Endodermal cell (in vitro differentiated cells): ENCODE measurements at places on chromosomes 4 and X. TPM values are rescaled to one million over a fixed set of nuclear protein-coding genes. Genes with fewer than 3 reads are reported as not detected.
A peak's percentile ranks its signal among the peaks of the same experiment; 100 is the strongest.

Gene HS3ST1
- total RNA-seq, result 1.2 and 1.3 TPM in 2 replicates

- H3K4me3 ChIP-seq, result no peak overlapping the region
- H3K36me3 ChIP-seq, result no peaks in the 10 kb centered on the region
- no peak overlapping the region for H3K27ac ChIP-seq
- no peaks in the 10 kb centered on the region for H3K27me3 ChIP-seq
- peaks cover 4% of the 10 kb centered on the region for H3K4me1 ChIP-seq
Measured at GRCh38 chr4:99610605-99611175, 36.1 kb downstream of the MTTP start.

Gene ARHGEF38
- total RNA-seq, result 0.51 and 0.93 TPM in 2 replicates

DNA sequence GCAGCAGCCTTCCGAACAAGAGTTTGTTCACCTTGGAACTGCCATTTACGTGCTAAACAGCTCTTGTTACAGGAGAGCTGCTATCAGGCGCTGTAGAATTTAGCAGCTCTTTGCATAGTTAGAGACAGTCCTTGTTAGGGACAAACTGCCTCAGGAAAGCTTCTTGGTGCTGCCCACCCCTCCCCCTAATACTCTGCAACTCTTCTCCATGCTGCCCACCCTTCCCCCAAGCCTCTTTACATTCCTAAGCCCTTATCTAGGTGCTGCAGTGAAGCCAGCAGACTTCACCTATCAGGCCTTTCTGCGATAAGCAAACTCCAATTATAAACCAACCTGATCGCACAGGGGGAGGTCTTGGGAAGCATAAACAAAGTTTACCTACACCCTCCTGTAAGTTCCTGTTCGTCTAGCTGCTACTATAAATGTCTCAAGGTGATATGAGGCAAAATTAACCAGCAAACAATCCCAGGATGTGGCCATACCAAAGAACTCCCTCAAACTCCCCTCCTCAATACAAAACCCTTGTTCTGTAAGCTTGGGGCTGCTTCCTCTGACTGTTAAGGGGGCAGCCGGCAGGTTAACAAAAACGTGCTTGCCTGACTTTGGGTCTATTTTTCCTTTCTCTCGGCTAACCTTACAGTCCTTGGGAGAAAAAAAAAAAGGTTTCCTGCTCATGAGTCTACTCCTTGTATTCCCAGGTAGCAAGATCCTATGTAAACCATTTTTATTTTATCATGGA is 74.0 kb upstream of the GC start:
- peaks cover 20% of the 10 kb centered on the region for H3K4me1 ChIP-seq
- H3K27me3 ChIP-seq, result no peaks in the 10 kb centered on the region
- peaks cover 9% of the 10 kb centered on the region for H3K36me3 ChIP-seq
- H3K27ac ChIP-seq, result peak overlapping the region; percentile 54
- peak overlapping the region; percentile 78 for H3K4me3 ChIP-seq
- DNase-seq, result peak; percentile 85

GRCh38 chr4:106603471-106603870 is 234.9 kb upstream of the GIMD1 start:
- H3K27ac ChIP-seq, result no peak overlapping the region
- no peaks in the 10 kb centered on the region for H3K27me3 ChIP-seq
- H3K4me1 ChIP-seq, result no peaks in the 10 kb centered on the region

GRCh38 chr4:41504167-41504818 is 33.7 kb upstream of the LIMCH1 start:
- H3K27me3 ChIP-seq, result no peaks in the 10 kb centered on the region
- H3K4me3 ChIP-seq, result no peak overlapping the region
- H3K36me3 ChIP-seq, result no peaks in the 10 kb centered on the region

Gene ARSJ
- 0.35 and 0.36 TPM in 2 replicates for total RNA-seq

Gene SCD5
- 3.1 to 9.2 TPM (median 3.2 TPM) in 3 replicates for total RNA-seq

DNA sequence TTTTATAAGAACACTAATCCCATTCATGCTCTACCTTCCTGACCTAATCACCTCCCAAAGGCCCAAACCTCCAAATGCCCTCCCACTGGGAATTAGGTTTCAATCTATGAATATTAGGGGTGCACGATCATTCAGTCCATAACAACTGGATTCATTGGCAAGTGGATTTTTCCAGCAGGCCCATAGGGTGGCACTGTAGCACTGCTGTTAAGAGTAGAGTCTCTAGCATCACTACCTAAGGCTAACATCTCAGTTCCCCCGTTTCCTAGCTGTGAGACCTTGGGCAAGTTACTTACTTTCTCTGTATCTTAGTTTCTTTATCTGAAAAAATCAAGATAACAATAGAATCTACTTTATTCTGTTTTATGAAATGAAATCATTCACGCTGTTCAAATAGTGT is 315.8 kb downstream of the STIM2 start:
- H3K27me3 ChIP-seq, result no peaks in the 10 kb centered on the region
- DNase-seq, result peak; percentile 77
- H3K4me3 ChIP-seq, result no peak overlapping the region
- no peak overlapping the region for H3K27ac ChIP-seq
- H3K36me3 ChIP-seq, result no peaks in the 10 kb centered on the region

Gene INTU
- 27.0 to 33.6 TPM (median 31.3 TPM) in 3 replicates for total RNA-seq

Gene BBS12
- total RNA-seq, result 3.3 and 4.1 TPM in 2 replicates

GRCh38 chr4:158788516-158788915 is 19.7 kb downstream of the FNIP2 start:
- no peaks in the 10 kb centered on the region for H3K36me3 ChIP-seq
- no peak overlapping the region for H3K27ac ChIP-seq
- no peak overlapping the region for H3K4me3 ChIP-seq
- H3K4me1 ChIP-seq, result peaks cover 6% of the 10 kb centered on the region
- H3K27me3 ChIP-seq, result no peaks in the 10 kb centered on the region
